ENCODE measurements at places on chromosomes 3 and 15. TPM values are rescaled to one million over a fixed set of nuclear protein-coding genes. Genes with fewer than 3 reads are reported as not detected.
A peak's percentile ranks its signal among the peaks of the same experiment; 100 is the strongest.

- DNase-seq, result no peak
Measured at GRCh38 chr15:98854496-98854895, 153.1 kb downstream of the PGPEP1L start.

GRCh38 chr3:14319654-14320182, 82.7 kb upstream of the SLC6A6 start:
- DNase-seq, result peak; percentile 85

DNA sequence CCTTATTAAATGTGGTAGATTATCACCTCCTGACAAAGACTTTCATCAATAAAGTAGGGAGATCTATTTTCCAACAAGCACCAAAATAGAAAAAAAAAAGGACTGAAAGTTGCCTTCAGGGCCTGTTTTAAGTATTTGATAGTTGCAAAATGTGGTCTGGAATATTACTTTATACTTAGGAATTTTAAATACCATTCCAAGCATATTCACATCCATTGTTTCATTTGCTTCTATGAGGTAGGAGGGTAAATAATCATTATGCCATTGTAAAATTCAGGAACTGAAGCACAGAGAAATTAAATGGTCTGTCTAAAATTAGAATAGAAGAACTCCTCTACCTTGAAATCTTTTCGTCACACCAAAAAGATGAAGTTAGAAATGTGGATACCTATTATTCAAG, 110.0 kb downstream of the TMCC1 start:
- DNase-seq, result no peak

GRCh38 chr3:55090746-55091145, 162.9 kb upstream of the LRTM1 start:
- DNase-seq, result no peak

Gene ACKR4
- total RNA-seq, result 1.3 TPM

Gene HEXA
- 58.0 TPM for total RNA-seq

Gene GP5
- under 0.01 TPM for total RNA-seq
